ENCODE measurements at places on chromosomes 1 and 21.

DNA sequence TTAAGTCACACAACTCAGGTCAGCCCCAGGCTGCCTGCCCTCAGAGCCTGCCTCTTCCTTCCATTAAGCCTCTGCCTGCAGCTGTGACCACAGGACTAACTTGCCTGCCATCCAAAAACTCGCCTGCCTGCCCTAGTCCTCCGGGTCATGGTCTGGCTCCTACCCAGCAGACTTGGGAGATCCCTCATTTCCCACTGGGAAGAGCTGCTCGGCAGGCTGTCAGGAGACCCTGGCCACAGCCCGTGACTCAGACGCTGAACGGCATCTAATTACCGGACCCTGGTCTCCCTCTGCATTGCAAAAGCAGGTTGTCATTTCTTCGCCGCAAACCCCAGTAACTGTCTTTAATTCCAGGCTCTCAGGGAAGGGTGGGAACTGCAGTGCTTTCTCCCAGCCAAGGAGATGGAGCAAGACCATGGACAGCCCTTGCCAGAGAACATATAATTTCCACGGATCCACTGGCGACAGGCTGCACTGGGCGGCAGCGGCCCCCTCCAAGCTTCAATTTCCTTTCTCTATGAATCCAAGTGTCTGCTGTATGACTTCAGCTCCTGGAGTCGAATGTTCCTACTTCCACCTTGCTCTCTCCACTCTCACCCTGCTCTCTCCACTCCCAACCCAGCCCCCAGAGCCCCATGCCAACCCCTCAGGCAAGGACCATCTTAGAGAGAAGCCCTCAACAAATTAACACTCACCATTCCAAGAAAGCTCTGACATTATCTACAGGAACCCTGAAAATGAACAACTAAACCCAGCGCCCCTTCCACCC lies 20.4 kb downstream of the OLFML2B start:
- no peak for DNase-seq

- DNase-seq: no peak
Measured at GRCh38 chr1:11701551-11701961, 10.0 kb downstream of the DRAXIN start.

DNA sequence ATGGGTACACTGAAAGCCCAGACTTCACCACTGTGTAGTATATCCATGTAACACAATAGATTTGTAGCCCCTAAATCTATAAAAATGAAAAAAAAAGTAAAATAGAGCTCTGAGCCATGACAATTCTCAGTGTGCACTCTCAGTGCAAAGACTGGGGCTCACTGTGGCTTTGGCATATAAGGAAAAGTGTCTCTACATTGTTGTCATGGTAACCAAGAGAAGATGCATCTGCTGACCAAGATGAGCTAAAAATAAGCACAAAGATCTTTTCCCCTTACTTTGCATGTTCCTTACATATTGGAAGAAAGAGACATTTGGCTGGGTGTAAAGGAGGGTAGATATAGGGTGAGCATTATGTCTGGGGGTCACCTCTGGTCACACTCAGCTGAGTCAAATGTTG lies 12.0 kb downstream of the PGLYRP4 start:
- DNase-seq: no peak

- no peak for DNase-seq
Measured at GRCh38 chr1:32609180-32609579, 41.2 kb downstream of the ZBTB8OS start.

- no peak for DNase-seq
Measured at GRCh38 chr1:29282924-29283803, 46.8 kb downstream of the PTPRU start.

DNA sequence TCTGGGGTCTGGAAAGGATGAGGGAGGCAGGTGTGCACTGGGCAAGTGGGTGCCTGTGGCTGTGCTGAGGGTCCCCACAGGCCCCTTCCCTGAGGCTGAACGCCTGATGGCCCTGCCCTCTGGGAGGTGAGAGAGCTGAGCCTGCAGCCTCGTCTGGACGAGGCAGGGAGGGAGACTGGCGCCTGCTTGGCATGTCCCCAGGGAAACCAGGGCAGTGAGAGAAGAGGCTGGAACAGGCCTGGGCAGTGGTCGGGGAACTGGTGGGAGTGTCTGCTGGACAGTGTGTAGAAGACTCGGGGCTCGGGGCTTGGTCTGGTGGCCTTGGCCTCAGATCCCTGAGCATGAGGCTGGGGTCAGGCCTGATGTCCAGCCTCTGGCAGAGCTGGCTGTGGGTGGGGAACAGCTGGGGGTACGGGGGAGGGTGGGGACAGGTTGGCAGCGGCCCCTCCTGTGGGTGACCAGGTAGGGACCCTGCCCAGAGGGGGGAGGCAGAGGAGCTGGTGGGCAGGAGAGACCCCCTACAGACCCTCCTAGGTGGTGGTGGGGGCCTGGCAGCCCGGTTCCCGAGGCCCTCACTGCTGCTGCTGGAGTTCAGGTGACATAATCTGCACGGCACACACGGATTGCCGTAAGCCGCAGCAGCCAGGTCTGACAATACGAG lies 30.8 kb upstream of the PLCH2 start:
- no peak for DNase-seq

DNA sequence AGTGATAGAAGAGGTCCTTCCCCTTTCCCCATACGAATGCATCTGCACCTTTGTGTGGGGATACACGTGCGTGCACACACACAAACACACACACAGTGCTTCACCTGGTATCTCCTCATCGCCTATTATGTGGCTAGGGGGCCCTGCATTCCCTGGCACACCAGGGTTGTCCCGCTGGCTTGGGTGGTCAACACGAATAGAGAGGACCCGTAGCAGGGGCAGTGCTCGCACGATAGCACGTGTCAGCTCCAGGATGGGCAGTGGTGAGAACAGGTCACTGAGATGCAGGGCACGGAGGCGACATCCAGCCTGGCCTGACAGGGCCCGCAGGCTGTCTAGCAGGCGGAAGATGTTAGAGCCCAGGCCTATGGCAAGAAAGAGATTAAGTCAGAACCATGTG lies 22.4 kb downstream of the LRRC41 start:
- no peak for DNase-seq

DNA sequence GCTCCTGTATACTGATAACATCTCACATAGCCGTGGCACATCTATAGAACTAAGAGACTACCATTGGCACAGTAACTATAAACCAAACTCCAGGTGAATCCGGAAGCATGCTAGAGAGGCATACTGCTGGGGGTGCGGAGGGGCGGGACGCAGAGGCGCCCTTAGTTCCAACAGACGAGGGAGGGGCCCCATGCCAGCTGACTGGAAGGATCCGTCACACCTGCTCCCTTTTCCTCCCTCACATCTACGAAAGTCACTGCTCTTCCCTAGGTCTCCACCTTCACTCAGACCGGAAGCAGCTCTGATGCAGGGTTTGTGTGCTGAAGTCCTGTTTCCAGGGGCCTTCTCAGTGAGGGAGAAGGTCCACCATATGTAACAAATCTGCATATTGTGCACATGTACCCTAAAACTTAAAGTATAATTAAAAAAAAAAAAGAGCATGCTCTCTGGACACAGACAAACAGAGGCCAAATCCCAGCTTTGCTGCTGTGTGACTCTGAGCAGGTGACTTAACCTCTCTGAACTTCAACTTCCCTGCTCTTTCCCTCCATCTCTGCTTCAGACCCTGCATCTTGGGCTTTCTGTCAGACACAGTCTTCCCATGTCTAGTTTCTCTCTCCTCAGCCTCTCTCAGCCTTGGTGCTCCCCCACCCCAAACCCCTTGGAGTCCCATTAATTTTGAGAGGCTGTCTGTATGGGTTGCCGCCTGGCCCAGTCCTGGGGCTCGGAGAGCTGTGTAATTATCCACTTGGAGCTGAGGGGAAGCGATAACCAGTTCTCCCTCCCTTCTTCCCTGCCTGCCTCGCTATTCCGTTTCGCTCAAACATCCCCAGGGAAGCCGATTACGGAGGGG lies 7.8 kb upstream of the GJB5 start:
- no peak for DNase-seq

DNA sequence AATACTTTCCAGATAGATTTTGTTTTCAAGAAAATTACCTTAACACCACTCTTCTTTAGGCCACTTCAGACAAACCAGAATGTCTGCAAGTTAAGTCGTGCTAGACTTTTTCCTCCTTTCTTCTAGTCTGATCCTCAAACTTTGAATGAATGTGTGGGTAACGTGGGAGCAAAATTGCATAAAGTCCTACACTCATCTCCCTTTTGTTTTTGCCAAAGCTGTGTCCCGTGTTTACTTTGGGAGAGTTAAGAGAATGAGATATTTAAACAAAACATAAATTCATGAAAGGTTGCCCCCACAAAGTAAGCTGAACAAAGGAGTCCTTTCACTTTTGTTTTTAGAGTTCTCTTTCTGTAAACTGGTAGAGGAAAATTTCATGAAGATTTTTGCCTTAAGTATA lies 16.9 kb upstream of the VAMP3 start:
- no peak for DNase-seq

DNA sequence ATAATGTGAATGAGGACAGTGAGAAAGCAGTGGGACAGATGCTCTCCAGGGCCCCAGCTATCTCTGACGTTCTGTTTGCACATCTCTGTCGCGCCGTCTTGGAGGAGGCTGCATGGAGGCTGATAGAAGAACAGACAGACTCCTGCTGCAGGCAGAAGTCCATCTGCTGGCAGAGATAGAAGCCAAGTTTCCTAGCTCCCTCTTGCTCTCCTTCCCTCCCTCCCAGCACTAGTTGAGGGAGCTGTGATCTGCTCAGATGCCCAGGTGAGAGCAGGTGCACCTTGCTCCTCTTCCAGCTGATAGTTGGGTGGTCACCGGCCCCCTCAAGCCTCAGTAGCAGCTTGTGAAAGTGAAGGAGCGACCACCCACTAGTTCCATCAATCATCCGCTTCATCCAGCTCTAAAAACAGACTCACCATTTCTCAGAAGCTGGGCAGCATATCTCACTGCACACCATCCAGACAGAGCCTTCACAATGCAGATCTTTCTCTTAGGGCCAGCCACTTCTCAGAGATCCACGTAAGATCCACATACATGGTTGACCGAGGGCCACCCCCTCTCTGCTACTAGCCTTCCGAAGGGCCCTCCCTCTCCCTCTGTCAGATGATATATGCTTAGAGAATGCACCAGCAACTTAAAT lies 12.9 kb downstream of the LRRN2 start:
- DNase-seq: no peak

GRCh38 chr1:92730476-92730875 lies 54.4 kb downstream of the EVI5 start:
- no peak for DNase-seq

DNA sequence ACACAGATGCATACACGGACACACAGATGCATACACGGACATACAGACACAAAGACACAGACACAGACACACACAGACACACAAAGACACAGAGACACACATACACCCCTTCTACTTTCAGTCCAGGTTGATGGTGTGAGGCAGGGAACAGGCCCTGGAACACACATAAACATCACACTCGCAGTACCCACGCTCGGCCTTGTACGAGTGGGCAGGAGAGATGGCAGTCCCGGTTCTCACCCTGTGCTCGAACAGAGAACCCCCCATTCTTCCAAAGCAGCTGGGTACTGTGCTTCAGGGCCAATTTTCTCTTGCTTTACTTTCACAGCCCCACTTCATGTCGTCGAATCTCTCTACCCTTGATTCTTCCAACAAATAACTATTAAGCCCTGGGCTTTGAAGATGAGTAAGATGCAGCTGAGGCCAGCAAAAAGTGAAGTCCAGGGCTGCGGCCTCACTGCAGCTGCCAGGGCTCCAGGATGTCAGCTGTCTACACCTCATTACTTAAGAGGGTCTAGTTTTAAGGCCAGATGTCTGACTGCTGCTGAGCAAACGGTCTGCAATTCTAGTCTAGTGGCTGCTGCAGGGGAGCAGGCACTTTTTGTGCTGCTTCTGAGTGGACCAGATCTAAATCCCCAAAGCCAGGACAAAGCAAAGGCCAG lies 90.1 kb downstream of the PGBD5 start:
- DNase-seq: no peak

DNA sequence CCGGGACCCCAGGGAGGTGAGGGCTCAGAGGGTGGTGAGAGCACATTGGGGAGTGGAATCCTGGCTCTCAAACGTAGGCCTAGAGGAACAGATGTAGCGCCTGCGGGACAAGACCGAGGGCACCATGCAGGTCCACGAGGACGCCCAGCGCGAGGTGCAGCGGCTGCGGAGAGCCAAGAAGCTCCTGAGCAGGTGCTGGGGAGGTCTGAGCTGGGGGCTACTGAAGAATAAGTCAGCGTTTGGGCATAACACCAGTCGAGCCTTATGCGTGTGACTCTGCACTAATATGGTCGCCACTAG lies 2.6 kb upstream of the NBPF3 start:
- no peak for DNase-seq

- no peak for DNase-seq
Measured at GRCh38 chr1:115437196-115437595, 99.1 kb upstream of the NGF start.

GRCh38 chr1:41282679-41283317 lies 40.7 kb upstream of the SCMH1 start:
- peak; percentile 4 for DNase-seq

DNA sequence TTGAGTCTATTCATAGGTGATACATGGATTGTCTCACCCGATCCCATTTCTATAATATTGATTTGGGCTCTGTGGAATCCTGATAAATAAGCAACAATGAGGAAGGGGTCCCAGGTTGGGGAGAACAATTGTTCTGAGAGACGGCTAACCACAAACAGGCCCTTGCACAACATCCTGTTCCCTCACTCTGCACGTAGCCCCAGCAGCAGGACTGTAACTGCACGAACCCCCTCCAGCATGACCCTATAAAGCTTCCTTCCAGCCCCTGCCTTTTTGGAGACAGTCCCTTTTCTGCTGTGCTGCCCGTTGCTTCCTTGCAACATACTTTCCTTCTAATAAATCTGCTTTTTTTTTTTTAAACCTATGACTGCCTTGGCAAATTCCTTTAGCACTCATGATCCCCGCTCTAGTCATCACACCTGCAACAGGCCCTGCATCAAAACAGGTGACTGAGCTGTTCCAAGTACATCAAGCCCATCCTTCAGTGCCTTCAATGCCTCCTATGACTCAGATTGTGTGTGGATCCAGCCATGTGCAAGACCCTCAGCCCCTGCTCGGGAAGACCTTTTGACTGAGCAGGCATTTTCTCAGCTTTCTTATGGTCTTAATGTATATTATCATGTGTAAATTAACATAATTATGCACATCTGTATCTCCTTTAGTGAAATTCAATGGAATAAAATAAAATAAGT lies 63.7 kb upstream of the B3GALNT2 start:
- no peak for DNase-seq

- DNase-seq: no peak
Measured at GRCh38 chr1:103266036-103266435, 157.7 kb upstream of the COL11A1 start.

DNA sequence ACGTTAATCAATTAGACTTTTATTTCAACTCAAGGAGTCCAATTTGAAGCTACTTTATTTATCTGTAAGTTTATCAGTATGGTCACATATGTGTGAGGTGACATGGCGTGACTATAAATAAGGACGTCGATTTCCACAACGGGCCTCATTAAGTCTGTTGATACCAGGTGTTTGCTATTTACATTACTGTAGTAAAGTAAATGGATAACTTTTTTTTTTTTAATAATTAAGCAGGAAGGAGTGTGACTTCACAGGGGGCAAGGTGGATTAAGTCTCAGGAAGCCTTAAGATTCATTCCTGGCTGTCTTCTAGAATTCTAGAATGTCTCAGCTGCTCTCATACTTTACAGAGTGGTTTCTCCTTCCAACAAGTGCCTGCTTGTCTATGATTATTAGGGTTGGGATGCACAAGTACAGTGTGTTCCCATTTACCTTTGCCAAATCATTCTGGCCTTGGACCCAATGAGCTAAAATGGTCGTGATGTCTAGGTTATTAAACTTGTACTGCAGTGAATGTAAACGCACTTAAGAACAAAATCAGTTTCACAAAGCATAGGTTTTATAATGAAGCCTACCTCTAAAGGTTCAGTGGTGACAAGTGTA lies 15.5 kb downstream of the MAP3K7CL start:
- no peak for DNase-seq

GRCh38 chr1:10561955-10562354 lies 87.2 kb downstream of the PEX14 start:
- no peak for DNase-seq

Data from activated T-cell treated with anti-CD3 and anti-CD28 coated beads for 24 hours (primary cell).